ENCODE measurements at places on chromosomes 3 and 15. TPM values are rescaled to one million over a fixed set of nuclear protein-coding genes. Genes with fewer than 3 reads are reported as not detected.

- H3K4me3 ChIP-seq = no peak overlapping the region
- no peaks in the 10 kb centered on the region for H3K36me3 ChIP-seq
- no peaks in the 10 kb centered on the region for H3K4me1 ChIP-seq
- no peak for DNase-seq
- H3K27ac ChIP-seq = no peak overlapping the region
Measured at GRCh38 chr15:47244361-47244760, 472.9 kb upstream of the SEMA6D start.

- peaks cover 7% of the 10 kb centered on the region for H3K4me1 ChIP-seq
- DNase-seq = no peak
- peaks cover 2% of the 10 kb centered on the region for H3K27me3 ChIP-seq
- no peak overlapping the region for H3K4me3 ChIP-seq
- no peak overlapping the region for H3K27ac ChIP-seq
Measured at GRCh38 chr15:69606144-69606543, 153.5 kb downstream of the RPLP1 start.

C2CD4A gene
- 0.67 TPM for total RNA-seq

DNA sequence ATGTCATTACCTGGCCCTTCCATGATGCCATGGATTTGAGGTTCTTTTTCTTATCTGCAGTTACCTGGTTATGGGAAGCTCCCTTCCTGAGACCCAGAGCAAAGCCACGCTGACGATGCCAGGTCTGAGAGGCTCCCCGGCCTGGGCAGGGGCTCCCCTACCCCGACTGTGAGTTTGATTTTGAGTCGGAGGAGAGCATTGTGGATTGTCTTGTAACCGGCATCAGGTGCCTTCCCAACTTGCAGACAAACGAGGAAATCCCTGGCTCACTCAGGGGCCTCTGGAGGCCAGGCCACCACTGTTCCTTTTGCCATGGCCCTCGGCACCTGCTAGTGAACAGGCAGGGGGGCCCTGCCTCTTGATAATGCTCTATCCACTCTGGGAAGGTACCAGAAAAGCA, 151.4 kb downstream of the ATP10A start:
- no peaks in the 10 kb centered on the region for H3K4me1 ChIP-seq
- no peaks in the 10 kb centered on the region for H3K36me3 ChIP-seq
- H3K27ac ChIP-seq = no peak overlapping the region
- DNase-seq = no peak
- H3K27me3 ChIP-seq = no peaks in the 10 kb centered on the region

- peaks cover 5% of the 10 kb centered on the region for H3K27me3 ChIP-seq
- H3K4me3 ChIP-seq = no peak overlapping the region
- H3K36me3 ChIP-seq = no peaks in the 10 kb centered on the region
- H3K4me1 ChIP-seq = no peaks in the 10 kb centered on the region
- DNase-seq = no peak
Measured at GRCh38 chr3:56318891-56319290, 149.4 kb downstream of the ERC2 start.

STARD5 gene
- total RNA-seq = 6.9 TPM

LRRIQ4 gene
- total RNA-seq = not detected

GRCh38 chr3:3737531-3737930, 61.7 kb upstream of the LRRN1 start:
- H3K27me3 ChIP-seq = no peaks in the 10 kb centered on the region
- no peak overlapping the region for H3K4me3 ChIP-seq
- DNase-seq = no peak
- H3K4me1 ChIP-seq = no peaks in the 10 kb centered on the region
- H3K36me3 ChIP-seq = no peaks in the 10 kb centered on the region
- H3K27ac ChIP-seq = no peak overlapping the region

LRRK1 gene
- 0.50 TPM for total RNA-seq

CPN2 gene
- not detected for total RNA-seq

- DNase-seq = no peak
- no peak overlapping the region for H3K27ac ChIP-seq
- H3K4me1 ChIP-seq = no peaks in the 10 kb centered on the region
- H3K27me3 ChIP-seq = no peaks in the 10 kb centered on the region
Measured at GRCh38 chr3:89179355-89180001, 72.1 kb downstream of the EPHA3 start.

UROC1 gene
- total RNA-seq = not detected

HRH1 gene
- 0.34 TPM for total RNA-seq

CYP1A1 gene
- total RNA-seq = 4.3 TPM

GRCh38 chr3:87780811-87781210, 278.0 kb downstream of the CGGBP1 start:
- no peak overlapping the region for H3K27ac ChIP-seq
- H3K4me3 ChIP-seq = no peak overlapping the region
- H3K36me3 ChIP-seq = no peaks in the 10 kb centered on the region
- DNase-seq = no peak
- H3K27me3 ChIP-seq = peaks cover 9% of the 10 kb centered on the region
- H3K4me1 ChIP-seq = no peaks in the 10 kb centered on the region

DNA sequence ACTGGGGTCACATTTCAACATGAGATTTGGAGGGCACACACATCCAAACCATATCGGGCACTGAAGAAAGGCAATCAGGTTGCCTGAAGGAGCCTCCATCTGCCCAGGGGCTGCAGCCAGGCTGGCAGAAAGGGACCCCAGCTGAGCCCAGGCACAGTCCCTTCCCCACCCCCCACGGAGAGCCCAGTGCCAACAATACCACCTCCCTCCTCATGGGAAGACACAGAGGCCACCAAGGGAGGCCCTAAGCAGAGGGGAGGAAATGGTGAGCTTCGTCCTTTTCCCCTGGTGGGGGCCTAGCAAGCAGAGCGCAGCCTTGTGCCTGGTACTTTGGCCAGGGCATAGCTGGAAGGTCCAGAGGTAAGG, 3.0 kb upstream of the STRA6 start:
- no peaks in the 10 kb centered on the region for H3K36me3 ChIP-seq
- H3K27me3 ChIP-seq = peaks cover 2% of the 10 kb centered on the region
- no peak overlapping the region for H3K27ac ChIP-seq
- no peak for DNase-seq
- H3K4me3 ChIP-seq = no peak overlapping the region

GRCh38 chr3:90005281-90005847, 897.9 kb downstream of the EPHA3 start:
- no peak overlapping the region for H3K27ac ChIP-seq
- no peaks in the 10 kb centered on the region for H3K27me3 ChIP-seq
- H3K36me3 ChIP-seq = no peaks in the 10 kb centered on the region

- DNase-seq = no peak
- H3K27ac ChIP-seq = no peak overlapping the region
- H3K27me3 ChIP-seq = peaks cover 10% of the 10 kb centered on the region
- H3K4me1 ChIP-seq = peaks cover 14% of the 10 kb centered on the region
- H3K4me3 ChIP-seq = no peak overlapping the region
Measured at GRCh38 chr3:192887701-192888100, 30.0 kb downstream of the MB21D2 start.
